ENCODE measurements at places on chromosomes 3 and 15.

DNA sequence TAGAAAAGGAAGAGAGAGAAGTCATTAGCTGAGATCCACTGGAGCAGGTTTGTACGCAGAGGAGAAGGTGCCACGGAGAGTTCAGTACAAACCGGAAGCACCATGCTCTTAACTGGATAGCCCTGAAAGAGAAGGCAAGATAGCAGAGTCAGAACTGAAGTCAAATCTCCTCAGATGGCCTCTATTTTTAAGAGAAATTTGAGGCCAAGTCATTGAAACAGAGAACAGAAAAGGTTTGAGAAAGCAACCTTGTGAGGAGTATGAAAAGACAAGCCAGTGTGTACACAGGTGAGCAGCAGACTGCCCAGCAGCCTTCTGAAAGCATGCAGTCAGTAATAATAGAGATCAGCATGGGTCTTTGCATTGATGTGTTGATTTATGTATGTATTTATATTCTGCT is 66.1 kb upstream of the SPRED1 start:
- no peak for DNase-seq

- DNase-seq = no peak
These were observed 59.9 kb downstream of the GPR176 start for GRCh38 chr15:39860200-39860599.

DNA sequence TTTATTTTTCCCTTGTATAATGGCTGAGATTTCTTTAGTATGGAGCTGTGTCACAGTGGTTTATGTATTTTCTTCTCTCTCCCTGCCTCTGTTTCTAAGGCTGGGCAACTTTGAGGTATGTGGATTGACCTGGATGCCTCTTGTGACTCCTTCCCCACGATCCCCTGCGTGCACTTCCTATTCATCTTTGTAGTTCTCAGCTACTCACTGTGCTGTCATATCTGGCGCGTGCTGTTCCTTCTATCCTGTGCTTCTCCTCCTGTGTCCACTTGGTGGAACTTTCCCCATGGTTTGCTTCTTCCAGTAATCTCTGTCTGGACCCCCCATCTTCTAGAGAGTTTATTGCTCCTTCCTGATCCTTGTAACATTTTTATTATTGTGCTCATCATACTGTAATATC is 97.3 kb downstream of the AKAP13 start:
- DNase-seq = no peak

- DNase-seq = no peak
These were observed 48.9 kb downstream of the GRK7 start for GRCh38 chr3:141812084-141812483.

DNA sequence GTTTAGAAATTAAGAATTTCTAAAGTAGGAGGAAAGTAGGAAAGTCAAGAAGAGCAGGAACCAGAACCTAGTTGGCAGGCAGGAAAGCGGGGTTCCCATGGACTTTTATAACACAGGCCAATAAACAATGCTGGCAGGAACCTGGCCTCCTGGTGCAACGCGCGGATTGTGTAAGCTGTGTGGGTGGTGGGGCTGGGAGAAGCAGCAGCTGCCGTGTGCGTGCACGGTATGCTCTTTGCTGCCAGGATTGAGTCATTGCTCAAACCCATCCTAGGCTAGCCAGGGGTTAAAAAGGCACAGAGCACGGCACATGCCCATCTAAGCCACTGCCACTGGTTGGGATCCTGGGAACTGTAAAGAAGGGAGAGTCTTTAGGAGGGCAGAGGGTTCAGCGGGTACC is 209.9 kb upstream of the RGMA start:
- DNase-seq = no peak

DNA sequence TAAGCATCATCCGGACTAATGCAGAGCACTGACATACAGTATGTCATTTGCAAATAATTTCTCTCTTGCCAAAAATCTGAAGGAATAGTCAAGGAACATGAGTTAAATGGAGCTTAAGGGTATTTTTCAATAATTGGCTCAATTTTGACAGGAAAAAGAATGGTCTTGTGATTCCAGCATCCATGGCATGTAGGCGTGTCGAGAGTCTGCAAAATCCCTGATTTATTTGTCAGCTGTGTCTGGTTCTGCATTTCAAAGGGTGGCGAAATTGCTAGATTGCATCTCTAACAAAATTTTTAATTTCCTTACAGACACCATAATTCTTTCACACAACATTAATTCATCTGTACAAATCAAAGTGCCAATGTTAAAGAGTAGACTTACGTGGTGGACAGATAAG is 65.4 kb upstream of the TBC1D23 start:
- DNase-seq = no peak

GRCh38 chr3:127535106-127535785 is 55.3 kb downstream of the TPRA1 start:
- no peak for DNase-seq

GRCh38 chr3:26229801-26230200 is 392.8 kb upstream of the LRRC3B start:
- no peak for DNase-seq

DNA sequence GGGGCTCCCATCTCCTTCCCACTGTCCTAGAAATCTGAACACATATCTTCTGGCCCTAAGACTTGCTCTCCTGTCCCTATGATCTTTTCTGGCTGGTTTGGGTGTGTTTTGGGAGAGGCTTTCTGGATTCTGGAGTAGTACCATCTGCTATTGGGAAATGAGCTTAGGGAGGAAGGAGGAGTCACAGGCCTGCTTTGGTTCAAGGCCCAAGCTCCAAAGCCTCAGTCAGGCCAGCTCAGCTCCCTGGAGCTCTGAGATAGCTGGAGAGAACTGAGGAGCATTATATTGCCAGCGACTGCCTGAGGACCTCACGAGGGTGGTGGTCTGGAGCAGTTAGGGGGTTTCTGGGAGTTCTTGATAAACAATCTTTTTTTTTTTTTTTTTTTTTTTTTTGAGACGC is 18.7 kb downstream of the RASGRF1 start:
- DNase-seq = no peak

GRCh38 chr3:151724576-151725562 is 8.9 kb upstream of the AADACL2 start:
- no peak for DNase-seq

DNA sequence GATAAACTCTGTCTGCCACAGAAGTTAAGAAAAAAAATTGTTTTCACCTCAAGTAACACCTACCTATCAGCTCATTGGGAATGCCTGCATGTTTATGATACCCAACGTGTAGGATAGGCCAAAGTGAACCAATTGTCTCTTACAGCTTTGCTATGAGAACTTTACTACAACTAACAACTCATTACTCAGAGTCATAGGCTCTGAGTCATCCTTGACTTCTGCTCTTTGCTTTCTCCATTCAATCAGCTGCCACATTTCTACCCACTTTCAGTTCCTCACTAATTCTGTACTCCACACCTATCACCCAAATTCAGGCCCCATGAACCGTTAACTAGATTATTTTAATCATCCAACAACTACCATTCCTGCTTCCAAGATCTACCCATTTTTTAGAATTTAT is 843.9 kb downstream of the TUSC7 start:
- no peak for DNase-seq

DNA sequence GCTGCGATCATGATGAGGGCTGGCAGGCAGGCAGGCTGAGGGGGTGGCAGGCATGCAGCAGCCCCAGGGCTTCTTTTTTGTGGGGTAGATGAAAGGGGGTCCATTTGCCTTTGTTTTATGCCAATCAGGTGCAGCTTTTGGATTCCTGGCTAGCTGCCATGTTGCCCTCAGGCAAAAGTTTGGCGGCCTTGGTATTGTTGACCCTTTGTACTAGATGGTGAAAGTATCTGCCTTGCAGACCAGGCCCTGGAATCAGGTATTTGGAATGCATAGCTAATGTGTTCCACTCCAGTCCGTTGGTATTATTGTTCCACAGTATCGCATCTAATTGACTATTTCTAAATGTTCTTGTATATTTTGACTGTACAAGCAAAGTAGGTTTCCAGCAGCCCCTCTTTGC is 35.0 kb downstream of the EEFSEC start:
- DNase-seq = no peak

DNA sequence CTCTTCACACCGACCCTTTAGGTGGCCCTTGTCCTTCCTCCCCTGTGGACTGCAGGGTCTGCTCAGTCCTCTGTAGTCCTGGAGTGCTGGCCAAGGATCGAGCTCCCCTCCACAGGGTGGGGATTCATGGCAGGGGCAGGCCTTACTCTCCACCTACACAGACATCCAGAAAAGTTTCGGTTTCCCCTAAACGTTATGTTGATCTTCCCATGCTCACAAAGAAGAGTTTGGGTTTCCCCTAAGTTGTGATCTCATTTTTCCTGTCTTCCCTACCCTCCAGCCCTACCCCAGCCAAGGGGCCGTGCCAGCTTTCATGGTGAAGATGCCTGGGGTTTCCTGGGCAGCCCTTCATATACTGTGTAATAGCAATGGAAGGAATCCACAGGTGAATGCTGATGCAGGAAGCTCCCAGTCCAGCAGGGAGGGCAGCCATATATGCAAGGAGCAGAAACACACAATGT is 10.3 kb downstream of the STOML1 start:
- DNase-seq = no peak

GRCh38 chr3:129417326-129417725 is 11.1 kb downstream of the EFCAB12 start:
- DNase-seq = no peak

DNA sequence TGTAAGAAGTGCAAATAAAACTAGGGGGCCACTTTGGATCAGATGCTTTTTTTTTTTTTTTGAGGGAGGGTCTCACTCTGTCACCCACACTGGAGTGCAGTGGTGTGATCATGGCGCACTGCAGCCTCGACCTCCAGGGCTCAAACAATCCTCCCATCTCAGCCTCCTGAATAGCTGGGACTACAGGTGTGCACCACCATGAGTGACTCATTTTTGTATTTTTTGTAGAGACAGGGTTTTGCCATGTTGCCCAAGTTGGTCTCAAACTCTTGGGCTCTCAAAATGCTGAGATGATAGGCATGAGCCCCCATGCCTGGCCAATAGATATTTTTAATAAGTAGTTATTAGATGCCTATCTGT is 20.8 kb downstream of the CCR1 start:
- no peak for DNase-seq

- no peak for DNase-seq
These were observed 192.6 kb downstream of the MEX3B start for GRCh38 chr15:81853150-81853748.

- DNase-seq = no peak
These were observed 29.0 kb downstream of the ARIH1 start for GRCh38 chr15:72503147-72503546.

DNA sequence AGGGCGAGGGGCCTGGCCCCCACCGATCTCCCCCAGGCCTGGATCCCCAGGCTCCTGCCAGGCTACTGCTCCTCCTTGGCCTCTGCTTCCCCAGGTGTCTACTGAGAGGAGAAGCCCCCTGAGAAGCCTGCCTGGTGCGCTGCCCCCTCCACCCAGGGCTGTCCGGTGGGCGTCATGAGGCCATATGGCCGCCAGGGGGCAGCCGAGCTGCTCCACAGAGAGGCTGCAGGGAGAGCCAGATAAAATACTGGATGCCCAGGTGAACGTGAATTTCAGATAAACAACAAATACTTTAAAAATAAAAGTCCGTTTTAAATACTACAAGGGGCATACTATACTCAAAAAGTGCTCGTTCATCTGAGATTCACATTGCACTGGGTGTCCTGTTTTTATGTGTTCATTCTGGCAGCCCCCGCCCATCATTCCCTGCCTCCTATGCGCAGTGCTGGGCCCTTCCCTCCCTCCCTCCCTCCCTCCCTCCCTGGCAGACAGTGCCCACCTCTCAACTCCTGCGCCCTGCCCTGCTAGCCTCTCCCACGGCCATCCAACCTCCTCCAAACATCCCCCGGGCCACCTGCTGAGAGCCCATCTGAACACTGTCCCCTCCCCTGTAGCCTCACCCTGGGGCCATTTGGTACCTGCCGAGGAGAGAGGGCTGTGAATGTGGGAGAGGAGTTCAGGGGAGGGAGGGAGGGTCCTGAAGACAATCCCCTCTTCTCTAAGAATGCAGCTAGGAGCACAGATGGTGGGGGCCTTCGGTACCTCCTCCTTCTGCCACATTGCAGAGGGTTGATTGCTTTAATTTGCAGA is 29.6 kb downstream of the PSTPIP1 start:
- DNase-seq = peak; percentile 49

- DNase-seq = no peak
These were observed 112.0 kb downstream of the TMCO5A start for GRCh38 chr15:38046257-38047051.

- DNase-seq = no peak
These were observed 139.0 kb downstream of the P3H2 start for GRCh38 chr3:189981668-189982067.

GRCh38 chr3:42490243-42490642 is 12.2 kb upstream of the VIPR1 start:
- DNase-seq = no peak

DNA sequence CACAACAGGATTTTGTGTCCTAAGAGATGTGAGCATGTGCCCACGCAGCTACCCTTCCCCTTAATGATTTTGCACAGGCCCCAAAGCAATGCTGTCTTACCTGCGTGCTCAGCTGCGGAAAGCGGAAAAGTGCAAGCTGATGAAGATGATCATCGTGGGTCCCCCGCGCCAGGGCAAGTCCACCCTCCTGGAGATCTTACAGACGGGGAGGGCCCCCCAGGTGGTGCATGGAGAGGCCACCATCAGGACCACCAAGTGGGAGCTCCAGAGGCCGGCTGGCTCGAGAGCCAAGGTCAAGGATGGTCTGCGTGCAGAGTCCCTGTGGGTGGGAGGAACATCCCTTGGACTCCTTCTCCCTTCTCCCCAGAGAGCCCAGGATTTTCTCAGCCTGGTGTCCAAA is 103.1 kb downstream of the LRRK1 start:
- DNase-seq = no peak

DNA sequence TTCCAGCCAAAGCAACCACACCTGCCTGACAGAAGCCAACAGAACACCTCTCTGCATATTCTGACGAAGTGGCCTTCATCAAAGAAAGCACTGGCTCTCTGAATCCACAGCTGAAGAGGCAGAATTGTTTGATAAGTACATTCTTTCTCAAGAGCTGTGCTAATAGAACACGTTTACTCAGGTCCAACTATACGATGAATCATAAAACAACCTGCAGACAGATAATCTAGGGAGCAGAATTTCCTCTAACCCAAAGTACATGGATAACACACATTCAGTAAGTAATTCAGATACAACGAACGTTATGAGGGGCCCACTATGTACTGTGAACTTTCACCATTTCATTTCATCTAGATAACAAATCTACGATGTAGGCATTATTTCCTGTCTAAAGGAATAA is 25.4 kb downstream of the ALDH1A2 start:
- no peak for DNase-seq

GRCh38 chr3:172516318-172517214 is 6.7 kb downstream of the TNFSF10 start:
- no peak for DNase-seq

- no peak for DNase-seq
These were observed 15.3 kb upstream of the RAMAC start for GRCh38 chr15:82970696-82971095.

Data from T-helper 1 cell (primary cell).